ENCODE measurements at places on chromosomes 6 and 20.
A peak's percentile ranks its signal among the peaks of the same experiment; 100 is the strongest.

- peak; percentile 14 for DNase-seq
Observed at GRCh38 chr6:88908598-88909548, 54.5 kb downstream of the RNGTT start.

DNA sequence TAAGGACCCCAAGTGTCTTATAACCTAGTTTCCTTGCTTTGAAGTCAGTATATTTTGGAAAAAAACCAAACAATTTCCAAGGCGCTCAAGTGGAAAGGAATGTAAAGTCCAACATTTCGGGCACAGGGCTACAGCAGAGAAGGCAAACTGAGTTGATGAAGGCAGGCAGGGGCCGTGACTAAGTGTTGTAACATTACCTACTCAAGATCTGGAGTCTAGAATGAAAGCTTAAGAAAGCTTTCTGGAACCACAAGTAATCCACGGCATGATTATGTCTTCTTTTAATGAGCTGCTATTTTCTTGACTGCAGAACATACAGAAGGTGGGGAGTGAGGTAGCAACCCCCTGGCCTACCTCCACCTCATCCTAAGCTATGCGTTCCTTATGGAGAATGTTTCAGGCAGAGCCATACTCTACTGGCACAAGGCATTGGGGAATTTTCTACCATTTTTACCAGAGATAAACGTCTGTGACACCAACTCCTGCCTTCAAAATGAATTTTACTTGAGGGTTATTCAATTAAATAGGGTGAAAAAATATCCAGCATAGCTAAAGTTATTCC, 4.3 kb downstream of the PPP1R10 start:
- no peak for DNase-seq

DNA sequence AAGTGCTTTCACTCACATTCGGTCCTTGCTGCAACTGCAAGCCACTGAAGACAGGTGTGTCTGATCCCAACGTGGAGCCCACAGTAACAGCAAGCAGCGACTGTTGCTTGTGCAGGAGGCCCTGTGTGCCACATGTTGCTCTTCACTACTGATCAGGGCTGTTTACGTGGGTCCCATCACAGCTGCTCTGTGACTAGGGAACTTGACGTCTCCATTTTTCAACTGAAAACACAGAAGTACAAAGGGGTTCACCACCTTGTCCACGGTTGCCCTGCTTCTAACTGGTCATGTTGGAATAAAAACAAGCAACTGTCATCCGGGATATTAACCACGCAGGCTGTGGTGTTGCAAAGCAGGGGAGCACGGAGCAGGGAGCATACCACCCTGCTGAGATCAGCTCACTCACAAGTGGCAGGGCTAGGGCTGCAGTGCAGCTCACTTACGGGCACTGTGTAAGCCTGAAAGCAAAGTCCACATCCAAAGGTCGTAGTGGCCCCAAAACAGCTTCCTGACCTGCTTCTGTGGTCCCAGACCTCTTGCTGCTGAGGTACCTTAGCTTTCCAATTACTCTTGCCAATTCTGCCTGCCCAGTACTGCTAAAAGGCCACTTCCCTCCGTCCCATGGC, 105.8 kb upstream of the DUSP22 start:
- peak; percentile 28 for DNase-seq

- peak; percentile 15 for DNase-seq
Observed at GRCh38 chr6:95431637-95432228, 145.6 kb upstream of the MANEA start.

DNA sequence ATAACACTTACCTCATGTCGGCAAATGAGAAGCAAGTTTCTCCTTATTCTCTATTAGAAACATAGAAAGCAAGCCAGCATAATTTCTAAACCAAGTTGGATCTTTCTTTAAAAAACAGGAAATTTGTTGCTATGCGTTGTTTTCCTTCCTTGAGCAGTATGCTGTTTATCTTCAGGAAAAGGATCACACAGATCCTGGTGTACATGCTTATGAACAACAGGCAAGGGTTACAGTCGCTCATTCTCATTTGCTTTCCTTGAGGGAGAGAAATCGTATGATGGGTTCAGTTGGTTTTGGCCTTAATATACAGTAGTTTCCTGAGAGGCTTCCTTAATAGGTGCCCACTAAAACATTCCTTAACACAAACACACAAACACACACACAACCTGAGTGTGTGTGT, 118.8 kb downstream of the FYN start:
- DNase-seq: no peak

DNA sequence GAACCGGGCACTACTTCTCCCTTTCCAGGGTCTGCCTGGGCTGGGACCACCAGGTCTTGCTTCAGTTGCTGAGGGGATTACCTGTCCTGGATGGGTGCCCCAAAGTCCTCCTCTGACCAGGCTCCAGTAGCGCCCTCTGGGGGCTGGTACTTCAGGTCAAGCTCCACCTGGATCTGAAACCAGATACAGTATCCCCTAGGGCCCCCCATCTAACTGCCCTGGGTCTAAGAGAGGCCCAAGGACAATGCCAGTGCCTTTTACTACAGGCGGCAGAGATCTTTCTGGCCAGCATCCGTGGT, 11.2 kb upstream of the SPAG4 start:
- DNase-seq: no peak

- DNase-seq: no peak
Observed at GRCh38 chr6:42407379-42407778, 44.3 kb downstream of the TRERF1 start.

GRCh38 chr6:72972579-72972978, 252.7 kb downstream of the KHDC1L start:
- no peak for DNase-seq

GRCh38 chr20:46289432-46289831, 18.9 kb downstream of the CDH22 start:
- DNase-seq: no peak

DNA sequence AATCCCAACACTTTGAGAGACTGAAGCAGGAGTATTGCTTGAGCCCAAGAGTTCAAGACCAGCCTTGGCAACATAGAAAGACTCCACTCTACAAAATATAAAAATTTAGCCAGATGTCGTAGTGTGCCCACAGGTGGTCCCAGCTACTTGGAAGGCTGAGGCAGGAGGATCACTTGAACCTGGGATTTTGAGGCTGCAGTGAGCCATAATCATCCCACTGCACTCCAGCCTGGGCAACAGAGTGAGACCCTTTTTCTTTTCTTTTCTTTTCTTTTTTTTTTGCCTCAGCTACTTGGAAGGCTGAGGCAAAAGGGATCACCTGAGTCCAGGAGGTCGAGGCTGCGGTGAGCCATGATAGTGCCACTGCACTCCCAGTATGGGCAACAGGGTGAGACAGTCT, 17.9 kb downstream of the FASTKD5 start:
- DNase-seq: no peak

GRCh38 chr20:16821211-16822089, 73.3 kb downstream of the OTOR start:
- DNase-seq: no peak

DNA sequence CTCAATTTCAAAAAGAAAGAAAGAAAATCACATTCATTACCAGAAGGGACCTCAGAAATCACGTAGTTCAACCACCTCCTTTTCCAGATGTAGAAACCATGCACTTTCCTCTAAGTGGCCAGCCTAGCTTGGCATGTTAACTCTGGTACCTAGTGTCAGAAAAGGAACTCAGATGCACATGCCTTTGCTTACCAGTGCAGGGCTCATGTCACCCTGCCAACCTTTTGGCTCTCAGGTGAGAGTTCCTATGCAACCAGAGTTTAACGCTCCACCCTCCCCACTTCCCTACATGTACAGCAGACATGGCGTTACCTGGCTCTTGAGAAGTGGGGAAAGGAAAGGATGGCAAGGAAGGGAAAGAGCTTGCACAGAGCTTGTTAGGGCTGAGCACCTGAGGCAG, 16.3 kb upstream of the IL17F start:
- no peak for DNase-seq

- no peak for DNase-seq
Observed at GRCh38 chr20:63687419-63688178, 8.9 kb upstream of the TNFRSF6B start.

All from mucosa of gallbladder (tissue), 1 donor.